ENCODE measurements at places on chromosomes 3 and 15.
A peak's percentile ranks its signal among the peaks of the same experiment; 100 is the strongest.

GRCh38 chr3:87006844-87007439 lies 16.0 kb upstream of the VGLL3 start:
- H3K27ac ChIP-seq: no peak overlapping the region
- no peaks in the 10 kb centered on the region for H3K36me3 ChIP-seq
- H3K4me3 ChIP-seq: no peak overlapping the region
- no peaks in the 10 kb centered on the region for H3K27me3 ChIP-seq
- no peaks in the 10 kb centered on the region for H3K4me1 ChIP-seq

GRCh38 chr3:55327131-55327920 lies 159.8 kb downstream of the WNT5A start:
- no peaks in the 10 kb centered on the region for H3K4me1 ChIP-seq
- H3K36me3 ChIP-seq: no peaks in the 10 kb centered on the region
- H3K4me3 ChIP-seq: no peak overlapping the region
- no peak for DNase-seq

- peak within 1 kb of the TSS; percentile 88 for H3K27ac ChIP-seq
- peaks cover under 1% of the 10 kb centered on the region for H3K27me3 ChIP-seq
- peaks cover 21% of the 10 kb centered on the region for H3K4me1 ChIP-seq
- H3K4me3 ChIP-seq: peak within 1 kb of the TSS; percentile 97
Measured at GRCh38 chr15:72685925-72686794, at the start of the genes BBS4 and HIGD2B. Gene BBS4 (plus strand): TSS chr15:72686207. CDS start chr15:72686228, 21 bp downstream. Gene HIGD2B (minus strand): TSS chr15:72686182. CDS start chr15:72676374, 9,808 bp downstream.

DNA sequence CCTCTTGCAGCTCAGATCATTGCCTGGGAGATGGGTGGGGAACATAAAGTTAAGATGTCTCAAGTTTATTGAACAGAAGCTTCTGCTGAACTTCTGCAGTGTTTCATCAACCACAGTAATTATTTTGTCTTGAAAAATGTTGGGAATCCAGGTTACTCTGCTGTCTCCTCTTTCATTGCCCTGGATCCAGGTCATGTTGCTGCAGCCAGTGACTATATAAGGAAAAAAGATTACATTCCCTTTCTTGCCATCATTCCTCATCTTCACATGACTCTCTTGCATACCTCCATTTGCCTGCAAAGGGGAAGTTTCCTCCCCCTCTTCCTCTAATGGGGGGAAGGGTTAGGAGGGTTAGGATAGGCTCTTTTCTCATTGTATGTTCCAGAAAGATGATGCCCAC lies 15.1 kb downstream of the GMNC start:
- H3K27ac ChIP-seq: no peak overlapping the region
- H3K4me1 ChIP-seq: no peaks in the 10 kb centered on the region
- no peak overlapping the region for H3K4me3 ChIP-seq
- no peaks in the 10 kb centered on the region for H3K27me3 ChIP-seq
- no peaks in the 10 kb centered on the region for H3K36me3 ChIP-seq
- no peak for DNase-seq

- H3K4me3 ChIP-seq: no peak overlapping the region
- no peak for DNase-seq
- no peaks in the 10 kb centered on the region for H3K36me3 ChIP-seq
- H3K27ac ChIP-seq: no peak overlapping the region
Measured at GRCh38 chr15:53160092-53160704, 370.1 kb upstream of the ONECUT1 start.

- no peak overlapping the region for H3K4me3 ChIP-seq
- H3K27ac ChIP-seq: no peak overlapping the region
- H3K36me3 ChIP-seq: no peaks in the 10 kb centered on the region
- DNase-seq: no peak
- peaks cover 16% of the 10 kb centered on the region for H3K27me3 ChIP-seq
- H3K4me1 ChIP-seq: no peaks in the 10 kb centered on the region
Measured at GRCh38 chr15:33113666-33114373, 80.7 kb downstream of the FMN1 start.

- peak overlapping the region; percentile 100 for H3K27ac ChIP-seq
- H3K4me3 ChIP-seq: peak overlapping the region; percentile 75
- H3K27me3 ChIP-seq: no peaks in the 10 kb centered on the region
- H3K4me1 ChIP-seq: peaks cover 61% of the 10 kb centered on the region
- peaks cover 17% of the 10 kb centered on the region for H3K36me3 ChIP-seq
Measured at GRCh38 chr15:41934843-41935242, 37.5 kb downstream of the EHD4 start.
